HL-60 (cell line): ENCODE measurements at places on chromosomes 16 and 17.

GRCh38 chr17:52212851-52213250 is 54.3 kb upstream of the CA10 start:
- DNase-seq, result no peak

DNA sequence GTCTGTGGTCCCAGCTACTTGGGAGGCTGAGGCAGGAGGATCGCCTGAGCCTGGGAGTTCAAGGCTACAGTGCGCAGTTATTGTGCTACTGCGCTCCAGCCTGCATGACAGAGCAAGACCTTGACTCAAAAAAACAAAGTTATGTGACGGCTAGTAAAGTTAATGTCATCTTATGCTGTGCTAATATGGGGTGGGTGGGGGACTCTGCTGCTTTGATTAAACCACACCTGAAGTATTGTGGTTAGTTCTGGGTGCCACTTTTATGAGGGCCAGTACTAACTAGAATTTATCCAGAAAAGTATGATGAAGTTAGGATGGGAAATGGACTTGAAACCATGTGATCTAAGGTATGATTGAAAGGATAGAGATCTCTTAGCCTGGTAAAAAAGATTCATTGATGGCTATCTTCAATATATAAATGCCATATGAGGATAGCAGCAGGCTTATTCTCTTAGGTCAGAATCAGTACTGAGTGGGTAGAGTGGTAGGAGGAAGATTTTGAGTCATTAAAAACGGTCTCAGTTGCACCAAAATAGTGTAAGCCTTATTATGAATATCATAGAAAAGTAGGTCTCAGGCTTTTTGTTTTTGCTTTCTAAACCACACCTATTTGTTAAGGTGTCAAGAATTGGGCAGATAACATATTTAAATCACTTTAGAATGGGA is 5.6 kb downstream of the WSB1 start:
- DNase-seq, result no peak

DNA sequence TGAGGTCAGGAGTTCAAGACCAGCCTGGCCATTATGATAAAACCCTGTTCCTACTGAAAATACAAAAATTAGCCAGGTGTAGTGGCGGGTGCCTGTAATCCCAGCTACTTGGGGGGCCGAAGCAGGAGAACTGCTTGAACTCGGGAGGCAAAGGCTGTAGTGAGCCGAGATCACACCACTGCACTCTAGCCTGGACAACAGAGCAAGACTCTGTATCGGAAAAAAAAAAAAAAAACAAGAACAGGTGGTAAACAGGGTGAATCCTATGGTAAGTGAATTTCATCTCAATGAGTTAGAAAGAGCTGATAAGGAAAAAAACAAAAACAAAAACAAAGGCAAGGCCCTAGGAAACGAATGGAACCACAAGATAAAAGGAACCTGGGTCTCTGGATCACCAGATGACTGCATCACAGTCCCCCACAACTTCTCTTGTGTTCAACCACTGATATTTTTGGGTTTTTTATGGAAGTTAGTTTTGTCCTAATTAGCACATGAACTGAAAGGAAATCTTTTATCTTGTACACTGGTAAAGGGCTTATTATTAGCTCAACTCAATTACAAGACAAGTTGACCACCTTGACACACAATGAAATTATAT is 21.0 kb downstream of the GLG1 start:
- no peak for DNase-seq

DNA sequence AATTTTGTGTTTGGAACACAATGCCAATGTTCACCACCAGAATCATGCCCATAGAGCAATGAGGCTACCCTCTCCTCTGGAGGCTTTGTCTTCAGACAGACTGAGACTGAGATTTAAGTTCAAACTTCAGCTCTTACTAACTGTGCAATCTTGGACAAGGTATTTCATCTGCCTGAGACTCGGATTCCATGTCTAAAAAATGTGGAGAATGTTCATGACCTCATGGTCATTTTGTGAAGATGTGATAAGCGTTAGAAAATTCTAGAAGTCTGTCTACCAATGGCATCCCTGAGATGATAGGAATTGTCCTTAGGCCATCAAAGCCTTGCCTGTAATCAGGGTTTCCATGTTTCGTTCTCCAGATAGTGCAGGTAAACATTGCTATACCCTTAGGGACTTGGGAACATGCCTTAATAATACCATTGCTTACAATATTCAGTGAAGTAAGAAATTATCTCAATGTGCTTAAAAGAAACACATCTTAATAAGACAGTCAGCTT is 388.2 kb upstream of the MAF start:
- no peak for DNase-seq

DNA sequence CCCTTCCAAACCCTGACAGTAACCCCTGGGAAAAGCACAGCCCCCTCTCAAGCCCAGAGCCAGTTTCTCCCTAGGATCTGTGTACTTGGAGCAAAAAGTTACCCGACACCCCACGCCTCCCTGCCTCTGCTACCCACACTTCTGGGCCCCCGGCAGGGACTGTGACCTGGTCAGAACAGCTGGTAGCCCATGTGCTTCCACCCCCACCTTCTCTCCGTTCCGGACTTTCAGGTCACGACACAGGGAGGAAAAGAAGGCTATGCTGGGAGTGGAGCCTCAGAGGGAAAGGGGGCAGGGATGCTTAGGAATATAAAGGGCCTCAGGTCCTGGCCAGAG is 6.4 kb downstream of the PPY start:
- no peak for DNase-seq

GRCh38 chr17:42313773-42314566 is 25.7 kb downstream of the STAT5A start:
- no peak for DNase-seq

DNA sequence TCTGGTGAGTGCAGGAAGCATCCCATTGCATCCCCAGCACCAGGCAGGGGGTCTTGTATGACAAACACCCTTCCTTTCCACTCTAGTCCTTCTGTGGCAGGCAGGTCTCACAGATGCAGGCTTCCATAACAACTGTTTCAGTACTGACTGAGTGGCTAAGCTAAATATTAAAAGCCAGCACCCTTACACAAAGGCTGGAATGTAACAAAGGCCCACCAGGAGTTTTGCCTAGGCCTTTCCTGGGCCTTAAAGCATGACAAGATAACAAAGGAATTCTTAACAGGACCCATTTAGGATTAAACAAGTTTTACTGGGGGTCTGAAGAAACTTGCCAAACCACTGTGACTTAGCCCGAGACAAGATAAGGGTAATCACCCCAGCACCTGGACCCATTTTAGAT is 228.9 kb upstream of the RPL38 start:
- DNase-seq, result no peak

DNA sequence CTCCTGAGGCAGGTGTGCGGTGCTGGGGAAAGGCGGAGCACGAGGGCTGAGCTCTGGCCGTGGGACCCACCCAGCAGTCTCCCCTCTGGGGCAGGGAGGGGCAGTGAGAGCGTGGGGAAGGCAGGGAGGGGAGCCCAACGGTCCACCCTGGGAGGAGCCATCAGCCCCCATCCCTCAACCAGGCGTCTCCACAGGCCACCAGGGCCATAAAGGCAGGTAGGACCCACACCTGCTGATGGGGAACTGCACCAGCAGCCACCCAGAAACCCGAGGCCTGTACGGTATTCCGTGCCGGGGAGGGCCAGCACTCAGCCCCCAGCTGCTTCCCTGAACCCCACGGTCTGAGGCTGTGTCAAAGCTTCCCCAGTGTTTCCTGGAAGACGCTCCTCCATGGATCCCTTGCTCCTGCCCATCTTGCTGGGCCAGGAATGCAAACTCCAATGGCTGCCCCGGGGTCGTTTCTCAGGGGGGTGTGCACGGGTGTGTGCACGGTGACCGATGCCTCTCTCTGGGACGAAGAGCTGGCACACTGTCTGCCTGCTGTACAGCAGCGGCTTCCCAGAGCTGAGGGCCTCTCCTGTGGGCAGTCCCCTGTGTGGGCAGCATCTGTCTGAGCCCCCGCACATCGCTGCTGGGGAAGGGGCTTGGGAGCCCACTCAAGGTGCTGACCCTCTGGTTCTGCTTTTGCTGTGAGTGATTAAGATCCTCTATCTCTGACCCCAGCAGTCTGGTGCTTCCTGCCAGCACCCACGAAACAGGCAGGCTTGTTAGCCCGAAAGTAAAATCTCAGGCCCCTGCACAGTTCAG is 17.2 kb upstream of the METRNL start:
- DNase-seq, result no peak

DNA sequence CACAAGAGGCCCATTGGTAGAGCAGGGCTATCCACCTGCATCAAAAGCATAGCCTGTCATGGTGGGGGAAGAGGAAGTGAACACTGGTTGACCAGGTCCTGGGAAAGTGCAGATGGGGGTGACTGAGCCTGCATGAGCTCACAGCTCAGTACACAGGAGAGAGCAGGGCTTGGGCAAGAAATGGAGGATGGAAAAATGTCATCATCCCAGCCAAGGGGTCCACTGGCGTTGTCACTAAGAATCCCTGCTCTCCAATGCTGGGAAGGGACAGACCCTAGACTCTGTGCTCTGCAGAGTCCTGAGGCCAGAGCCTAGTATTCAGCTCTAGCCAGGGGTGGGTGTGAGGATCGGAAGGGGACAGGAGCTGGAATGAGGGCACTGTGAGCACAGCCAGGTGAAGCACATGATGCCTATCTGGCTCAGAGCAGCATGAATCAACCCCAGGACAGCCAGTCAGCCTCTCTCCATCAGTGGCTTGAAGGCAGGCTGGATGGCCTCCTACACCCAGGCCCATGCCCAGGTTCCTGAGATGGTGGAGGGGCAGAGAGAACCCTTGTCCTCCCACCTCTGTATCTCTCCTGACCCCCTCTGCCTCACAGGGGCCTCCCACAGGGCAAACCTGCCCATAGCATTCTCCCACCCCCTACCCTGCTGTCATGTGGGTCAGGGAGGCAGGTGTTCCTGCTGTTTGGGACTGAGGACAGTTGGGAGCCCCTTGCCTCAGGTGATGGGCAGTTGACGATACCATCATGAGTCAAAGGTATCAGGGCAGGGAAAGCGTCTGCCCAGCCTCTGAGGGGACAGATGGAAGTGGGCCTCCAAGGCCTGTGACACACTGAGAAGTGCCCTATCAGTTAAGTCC is 13.8 kb upstream of the CTCF start:
- peak; percentile 67 for DNase-seq

DNA sequence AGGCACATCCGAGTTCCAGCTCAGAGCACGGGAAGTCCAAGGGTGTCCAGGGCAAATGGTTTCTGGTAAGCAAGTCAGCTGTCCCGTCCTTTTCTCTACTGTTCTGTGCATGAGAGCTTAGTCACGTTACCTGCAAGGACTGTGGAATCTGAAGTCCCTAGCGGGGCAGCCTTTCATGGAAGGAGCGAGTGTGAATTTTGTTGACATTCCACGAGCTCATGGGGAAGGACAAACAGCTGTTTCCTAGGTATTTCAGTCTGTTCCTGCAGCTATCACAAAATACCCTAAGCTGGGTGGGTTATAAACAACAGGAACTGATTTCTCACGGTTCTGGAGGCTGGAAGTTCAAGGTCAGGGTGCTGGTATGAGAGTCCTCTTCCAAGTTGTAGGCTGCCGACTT is 109.2 kb downstream of the SDR42E1 start:
- DNase-seq, result no peak
